Kidney epithelial cell (primary cell): ENCODE measurements at places on chromosomes 6 and 20.

DNA sequence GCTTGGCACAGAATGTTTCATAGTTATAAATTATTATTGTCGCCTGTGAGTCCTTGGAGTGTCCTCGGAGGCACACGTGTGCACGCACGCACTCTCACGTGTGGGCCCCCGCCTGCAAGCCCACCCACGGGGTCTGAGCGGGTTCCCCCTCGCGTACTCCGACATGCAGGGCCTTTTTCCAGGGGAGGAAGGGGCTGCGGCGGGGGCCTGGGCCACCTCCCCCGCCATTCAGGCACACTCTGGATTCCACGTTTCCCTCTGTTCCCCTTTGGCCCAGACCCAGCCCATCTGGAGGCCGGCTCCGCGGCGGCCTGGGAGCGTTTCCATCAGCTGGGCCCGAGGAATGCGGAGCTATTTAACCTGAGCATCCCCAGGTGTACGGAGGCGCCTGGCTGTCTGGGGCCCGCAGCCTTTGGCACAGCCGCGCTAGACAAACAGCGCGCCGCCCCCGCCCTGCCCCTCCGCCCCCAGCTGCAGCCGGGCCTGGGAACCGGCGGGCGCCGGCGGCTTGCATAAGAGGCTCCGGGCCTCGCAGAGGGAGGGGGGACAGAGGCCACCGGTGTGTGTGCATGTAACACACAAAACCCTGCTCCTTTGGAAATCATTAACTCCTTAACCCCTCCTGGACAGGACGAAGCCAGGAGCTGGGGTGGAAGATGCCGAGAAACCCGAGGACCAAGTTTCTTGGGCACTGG lies 3.3 kb downstream of the ID1 start:
- DNase-seq = peak; percentile 79

GRCh38 chr6:33632558-33633039 lies 11.5 kb downstream of the ITPR3 start:
- DNase-seq = no peak

- DNase-seq = peak; percentile 71
These were observed 77.6 kb upstream of the FYN start for GRCh38 chr6:111950661-111951496.

DNA sequence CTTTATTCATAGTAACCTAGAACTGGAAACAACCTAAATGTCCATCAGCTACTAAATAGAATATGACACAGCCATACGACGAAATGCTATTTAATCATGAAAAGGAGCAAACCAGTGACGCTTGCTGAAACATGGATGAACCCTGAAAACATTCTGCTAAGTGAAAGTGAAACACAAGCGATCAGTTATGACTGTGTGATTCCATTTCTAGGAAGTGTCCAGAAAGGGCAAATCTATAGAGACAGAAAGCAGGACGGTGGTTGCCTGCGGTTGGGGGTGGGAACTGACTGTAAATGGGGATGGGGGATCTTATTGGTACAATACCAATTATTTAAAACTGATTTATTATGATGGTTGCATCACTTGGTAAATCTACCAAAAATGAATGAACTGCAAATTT lies 126.8 kb downstream of the IPCEF1 start:
- no peak for DNase-seq

DNA sequence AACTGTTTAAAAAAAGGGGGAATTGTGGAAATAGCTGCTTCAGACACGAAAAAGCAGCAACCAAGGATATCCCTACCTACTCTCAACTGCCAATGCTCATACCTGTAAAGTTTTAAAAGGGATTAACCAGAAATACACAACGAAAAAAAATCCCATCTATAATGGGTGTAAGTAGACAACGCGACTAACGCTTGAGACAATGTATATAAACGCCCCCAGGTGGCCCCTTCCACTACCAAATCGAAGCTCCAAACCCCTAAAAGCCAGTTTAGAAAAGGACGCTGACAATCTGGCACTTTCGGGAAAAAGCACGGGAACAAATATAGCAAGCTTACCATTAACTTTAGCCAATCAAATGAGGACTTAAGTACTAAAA lies 94.5 kb upstream of the BTN3A2 start:
- DNase-seq = no peak

DNA sequence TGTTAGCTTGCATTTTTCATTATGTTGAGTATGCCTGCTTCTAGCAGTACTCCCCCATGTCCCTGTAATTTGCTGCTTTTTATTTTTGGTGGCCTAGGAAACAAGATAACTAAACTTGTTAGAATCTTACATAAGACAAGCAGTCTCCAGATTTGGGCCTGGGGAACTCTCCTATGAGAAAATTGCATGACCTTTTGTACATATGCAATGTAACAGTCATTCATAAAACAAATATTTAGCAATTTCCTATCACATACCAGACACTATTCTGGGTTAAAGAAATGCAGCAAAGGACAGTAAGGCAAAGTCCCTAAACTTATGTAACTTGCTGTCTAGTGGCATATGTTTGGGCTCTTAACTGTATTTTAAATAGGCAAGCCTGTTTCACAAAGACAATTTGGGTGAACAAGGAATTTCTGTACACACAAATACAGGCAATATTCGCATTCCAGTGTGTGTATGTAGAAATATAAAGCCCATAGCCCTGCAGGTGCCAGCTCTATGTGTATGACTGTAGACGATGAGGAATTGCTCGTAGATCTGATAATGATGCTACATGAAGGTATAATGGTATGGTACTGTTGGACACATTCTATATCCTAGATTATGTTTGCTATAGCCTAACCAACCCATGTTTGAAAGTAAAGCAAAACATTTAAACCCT lies 305.2 kb upstream of the CITED2 start:
- DNase-seq = no peak

GRCh38 chr6:84135291-84135690 lies 92.2 kb downstream of the CEP162 start:
- DNase-seq = no peak

DNA sequence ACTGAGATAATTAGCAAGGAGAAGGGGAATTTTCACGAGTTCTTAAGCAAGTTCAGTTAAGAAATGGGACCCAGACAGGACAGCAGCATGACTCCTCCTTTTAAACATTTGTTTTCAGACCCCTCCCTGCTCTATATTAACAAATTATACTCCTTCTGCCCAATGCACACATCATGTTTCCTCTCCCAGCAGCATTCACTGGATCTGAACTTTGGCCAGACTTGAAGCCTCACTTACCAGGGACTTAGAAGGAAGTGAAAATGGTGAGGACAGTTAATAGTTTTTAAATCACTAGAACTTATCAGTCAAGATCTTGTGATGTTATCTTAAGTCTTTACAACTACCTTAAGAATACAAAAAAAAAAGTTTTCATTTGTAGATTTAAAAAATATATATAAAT lies 1174.7 kb upstream of the MAP3K7 start:
- no peak for DNase-seq

GRCh38 chr20:33719277-33719988 lies 677 bp downstream of the PXMP4 start:
- no peak for DNase-seq

DNA sequence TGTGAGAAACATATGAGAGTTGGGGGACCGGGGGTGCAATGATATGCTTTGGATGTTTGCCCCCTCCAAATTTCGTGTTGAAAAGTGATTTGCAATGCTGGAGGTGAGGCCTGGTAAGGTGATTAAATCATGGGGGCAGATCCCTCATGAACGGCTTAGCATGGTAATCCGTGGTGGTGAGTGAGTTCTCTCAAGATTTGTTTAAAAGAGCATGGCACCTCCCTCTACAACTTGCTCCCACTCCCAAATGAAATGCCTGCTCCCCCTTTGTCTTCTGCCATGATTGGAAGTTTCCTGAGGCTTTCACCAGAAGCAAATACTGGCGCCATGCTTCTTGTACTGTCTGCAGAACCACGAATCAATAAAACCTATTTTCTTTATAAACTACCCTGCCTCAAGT lies 2.5 kb downstream of the DEK start:
- no peak for DNase-seq

GRCh38 chr20:47809161-47809960 lies 24.1 kb upstream of the SULF2 start:
- DNase-seq = no peak

DNA sequence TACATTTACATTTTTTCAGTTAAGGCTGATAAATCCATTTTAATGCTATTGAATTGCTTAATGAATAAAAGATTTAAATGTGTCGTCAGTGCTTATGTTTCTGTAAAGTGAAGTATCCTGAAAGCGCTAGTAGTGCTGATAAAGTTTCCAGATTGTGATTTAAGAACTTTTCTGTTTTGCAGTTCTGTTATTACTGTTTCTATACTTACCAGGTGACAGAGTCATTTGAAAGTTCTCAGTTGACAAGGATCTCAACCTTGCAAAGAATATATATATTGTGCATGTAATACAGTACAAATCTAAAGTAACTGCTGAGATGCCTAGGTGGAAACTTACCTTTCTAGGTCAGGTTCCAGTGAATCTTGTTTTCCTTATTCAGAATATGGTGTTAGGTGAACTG lies 201.8 kb downstream of the ARID1B start:
- no peak for DNase-seq

DNA sequence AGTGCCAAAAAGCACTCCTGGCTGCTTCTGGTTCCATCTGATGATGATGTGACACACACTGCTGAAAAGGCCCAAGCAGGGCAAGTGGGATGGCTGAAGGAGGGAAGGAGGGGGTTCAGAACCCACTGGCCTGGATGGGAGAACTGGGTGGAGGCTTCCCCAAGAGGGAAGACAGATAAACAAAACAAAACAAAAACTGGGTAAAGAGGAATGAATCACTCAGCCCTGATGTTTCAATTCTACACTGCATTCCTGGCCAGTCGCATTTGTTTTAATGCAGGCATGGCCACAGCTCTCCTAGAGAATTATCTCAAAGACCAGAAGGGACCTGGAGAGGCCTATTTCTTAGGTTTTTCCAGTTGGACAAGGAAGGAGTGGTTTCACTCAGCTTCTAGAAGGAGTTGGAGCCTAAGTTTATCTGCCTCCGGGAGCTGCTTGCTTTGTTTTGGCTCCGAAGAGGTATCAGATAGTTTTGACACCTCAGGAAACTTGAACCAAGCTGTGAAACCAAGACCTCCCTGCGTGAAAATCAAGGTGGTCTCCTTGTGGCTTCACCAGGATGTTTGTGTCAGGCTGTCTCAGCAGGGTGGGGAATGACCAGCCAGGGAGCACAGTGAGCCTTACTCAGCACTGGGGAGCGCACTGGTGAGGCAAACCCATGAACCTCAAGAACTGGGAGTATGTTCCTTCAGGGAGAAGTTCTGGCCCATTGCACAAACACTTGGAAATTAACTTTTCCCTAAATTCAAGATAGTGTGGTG lies 16.1 kb downstream of the TTPAL start:
- DNase-seq = no peak

- DNase-seq = no peak
These were observed 31.5 kb upstream of the GCM1 start for GRCh38 chr6:53179961-53180651.

DNA sequence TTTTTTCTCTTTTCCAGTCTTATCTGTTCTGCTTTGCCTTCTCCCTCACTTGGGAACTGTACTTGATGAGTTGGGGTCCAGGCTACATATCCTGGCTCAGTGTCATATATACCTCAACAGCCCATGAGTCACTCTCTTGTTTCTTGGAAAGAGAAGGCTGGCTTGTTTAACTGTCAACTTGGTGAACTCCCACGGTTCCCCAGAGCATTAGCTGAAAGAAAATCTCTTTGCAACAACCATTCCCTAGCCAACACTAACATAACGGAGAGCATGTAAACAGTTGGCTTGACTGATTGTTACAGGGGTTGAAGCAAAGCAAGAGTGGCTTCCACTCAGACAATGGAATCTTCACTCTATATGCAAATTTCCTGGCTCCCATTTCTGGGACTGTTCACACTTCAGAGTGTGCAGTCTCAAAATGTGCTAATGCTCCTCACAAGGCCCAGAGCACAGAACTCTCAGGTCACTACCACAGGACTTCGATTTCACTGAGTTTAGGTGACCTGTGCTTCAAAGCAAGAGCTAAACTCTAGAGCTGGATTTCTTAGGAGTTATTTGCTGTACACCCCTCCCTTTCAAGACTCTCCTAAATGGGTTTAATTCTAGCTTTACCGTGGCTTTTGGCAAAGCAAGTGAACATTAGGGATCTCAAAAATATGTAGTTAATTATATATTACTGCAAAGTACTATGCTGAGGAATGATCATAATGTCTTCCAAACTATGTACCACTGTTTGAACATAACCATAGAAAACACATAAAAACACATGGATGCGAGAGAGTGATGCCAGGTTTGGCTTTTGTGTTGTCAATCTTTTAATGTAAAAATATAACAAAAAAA lies 609.8 kb downstream of the RFPL4B start:
- DNase-seq = peak; percentile 43

GRCh38 chr20:62740286-62741141 lies 31.9 kb downstream of the NTSR1 start:
- peak; percentile 34 for DNase-seq

DNA sequence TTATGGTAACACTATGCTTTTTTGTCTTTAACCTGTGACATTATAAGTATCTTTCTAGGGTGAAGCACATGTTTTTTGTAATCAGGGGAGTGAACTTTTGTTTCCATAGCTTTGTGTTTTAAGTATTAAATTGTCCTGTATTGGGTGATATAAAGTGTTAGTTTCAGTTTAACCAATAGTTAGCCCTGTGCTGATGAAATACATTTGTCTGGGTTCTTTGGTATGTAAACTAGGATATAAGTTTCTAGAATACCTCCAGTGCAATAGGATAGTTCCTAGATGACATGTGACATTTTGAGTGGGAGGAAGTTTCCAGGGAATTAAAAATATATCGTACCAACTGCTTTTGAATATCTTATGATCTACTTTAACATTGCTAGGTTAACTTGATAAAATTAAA lies 611.0 kb upstream of the MARCKS start:
- DNase-seq = no peak

DNA sequence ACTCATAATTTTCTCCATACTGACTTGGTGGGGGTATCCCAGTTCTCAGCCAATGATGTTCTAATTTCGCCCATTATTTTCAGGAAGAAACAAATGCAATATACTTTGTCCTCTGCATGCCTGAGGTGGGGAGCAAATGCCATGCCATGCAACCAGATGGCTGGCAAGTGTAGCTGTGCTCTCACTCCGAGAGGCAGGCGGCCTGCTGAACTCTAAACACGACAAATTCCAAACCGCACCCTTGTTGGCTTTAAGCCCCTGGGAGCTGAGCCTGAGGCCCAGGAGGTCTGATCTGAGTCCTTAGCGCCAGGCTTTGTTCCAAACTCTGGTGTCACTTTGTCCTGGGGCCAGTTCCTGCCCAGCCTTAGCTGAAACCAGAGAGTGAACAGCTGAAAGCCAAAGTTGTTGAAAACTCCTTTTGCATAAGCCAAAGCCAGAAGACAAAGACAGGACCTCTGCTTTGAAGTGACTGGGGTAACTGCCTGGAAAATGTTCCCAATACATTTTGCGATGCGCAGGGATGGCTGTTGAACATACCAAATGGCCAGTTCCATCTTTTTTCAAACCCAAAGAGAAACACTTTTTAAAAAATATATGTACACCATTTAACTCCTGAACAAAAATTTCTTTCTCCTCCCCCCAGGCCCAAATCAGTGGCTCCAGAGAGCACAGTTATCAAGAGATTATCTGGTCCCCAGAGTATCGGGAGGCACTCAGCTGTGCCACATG lies 46.2 kb downstream of the TTI1 start:
- DNase-seq = no peak

DNA sequence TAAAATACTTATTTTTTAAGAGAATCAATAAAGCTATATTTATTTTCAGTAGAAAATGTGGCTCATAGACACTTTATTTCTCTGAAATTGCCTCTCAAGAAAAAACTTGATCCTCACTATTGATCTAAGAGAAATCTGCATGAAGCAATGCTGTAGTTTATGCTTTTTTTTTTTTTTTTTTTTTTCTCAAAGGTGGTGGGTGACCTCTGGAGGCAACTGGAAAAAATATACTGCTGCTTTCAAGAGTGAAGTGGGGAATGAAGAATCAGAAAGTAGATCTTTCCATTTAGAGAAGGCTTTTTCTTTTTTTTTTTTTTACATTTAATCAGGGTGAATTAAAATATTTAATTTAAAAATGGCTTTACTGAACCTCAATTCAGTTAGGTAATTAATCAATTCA lies 169.3 kb downstream of the SLC16A10 start:
- no peak for DNase-seq
